ENCODE measurements at places on chromosomes 3 and 15.

DNA sequence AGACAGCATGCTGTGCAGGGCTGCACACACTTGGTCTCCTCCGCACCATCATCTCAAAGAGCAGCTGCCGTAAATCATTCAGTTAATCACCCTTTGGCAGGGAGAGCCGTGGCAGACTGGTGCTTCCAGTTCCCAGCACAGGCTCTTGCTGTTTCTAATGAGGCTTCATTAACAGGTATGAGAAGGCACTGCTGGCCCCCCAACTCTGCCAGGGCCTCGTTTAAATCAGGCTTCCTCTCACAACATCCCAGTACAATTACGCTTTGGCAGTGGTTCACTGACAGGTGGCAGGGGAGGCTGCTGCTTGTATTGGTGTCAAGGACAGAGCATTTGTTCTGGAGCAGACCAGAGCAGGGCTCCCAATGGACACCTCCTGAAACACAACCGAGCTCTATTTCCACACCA, 77.1 kb downstream of the BFSP2 start:
- DNase-seq, result no peak

GRCh38 chr15:44720460-44721176, 9.3 kb downstream of the B2M start:
- no peak for DNase-seq

- DNase-seq, result peak; percentile 67
Observed at GRCh38 chr15:23073890-23074646, 34.7 kb upstream of the TUBGCP5 start.

GRCh38 chr3:193556841-193557240, 2.1 kb upstream of the ATP13A4 start:
- DNase-seq, result no peak

DNA sequence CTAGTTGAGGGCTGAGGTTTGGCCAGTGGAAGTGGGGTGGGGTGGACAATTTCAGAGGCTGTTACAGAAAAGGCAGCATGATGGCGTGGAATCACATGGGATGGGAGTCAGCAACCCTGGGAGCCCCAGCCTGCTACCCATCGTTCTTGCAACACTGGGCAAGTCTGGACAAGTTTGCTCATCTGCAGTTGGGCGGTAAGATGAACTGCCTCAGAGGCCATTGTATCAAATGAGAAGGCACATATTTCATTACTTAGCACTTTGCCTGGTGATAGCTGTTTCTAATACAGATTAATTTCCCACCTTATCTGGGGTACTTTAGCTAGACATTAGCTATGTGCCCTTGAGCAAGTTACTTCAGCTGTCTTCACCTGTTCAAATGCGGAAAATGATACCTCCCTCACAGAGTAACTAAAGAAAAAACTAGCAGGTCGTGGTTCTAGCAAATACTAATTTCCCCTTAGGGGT, 248.9 kb downstream of the THSD4 start:
- no peak for DNase-seq

GRCh38 chr3:73437828-73438227, 186.9 kb downstream of the PDZRN3 start:
- no peak for DNase-seq
